ENCODE measurements at places on chromosomes 2 and 18.

DNA sequence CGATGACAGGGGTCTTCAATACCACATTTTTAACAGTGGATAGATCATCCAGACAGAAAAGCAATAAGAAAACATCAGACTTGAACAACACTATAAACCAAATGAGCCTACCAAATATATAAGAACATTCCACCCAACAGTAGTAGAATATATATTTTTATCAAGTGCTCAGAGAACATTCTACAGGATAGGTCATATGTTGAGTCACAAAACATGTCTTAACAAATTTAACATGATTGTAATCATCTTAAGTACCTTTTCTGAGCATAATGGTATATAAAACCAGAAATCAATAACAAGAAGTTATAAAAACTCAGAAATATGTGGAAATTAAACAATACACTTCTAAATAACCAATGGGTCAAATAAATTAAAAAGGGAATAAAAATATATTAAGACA, 194.0 kb upstream of the CYP26B1 start:
- DNase-seq = no peak

GRCh38 chr2:224357098-224357901, 44.6 kb downstream of the FAM124B start:
- DNase-seq = peak; percentile 29

DNA sequence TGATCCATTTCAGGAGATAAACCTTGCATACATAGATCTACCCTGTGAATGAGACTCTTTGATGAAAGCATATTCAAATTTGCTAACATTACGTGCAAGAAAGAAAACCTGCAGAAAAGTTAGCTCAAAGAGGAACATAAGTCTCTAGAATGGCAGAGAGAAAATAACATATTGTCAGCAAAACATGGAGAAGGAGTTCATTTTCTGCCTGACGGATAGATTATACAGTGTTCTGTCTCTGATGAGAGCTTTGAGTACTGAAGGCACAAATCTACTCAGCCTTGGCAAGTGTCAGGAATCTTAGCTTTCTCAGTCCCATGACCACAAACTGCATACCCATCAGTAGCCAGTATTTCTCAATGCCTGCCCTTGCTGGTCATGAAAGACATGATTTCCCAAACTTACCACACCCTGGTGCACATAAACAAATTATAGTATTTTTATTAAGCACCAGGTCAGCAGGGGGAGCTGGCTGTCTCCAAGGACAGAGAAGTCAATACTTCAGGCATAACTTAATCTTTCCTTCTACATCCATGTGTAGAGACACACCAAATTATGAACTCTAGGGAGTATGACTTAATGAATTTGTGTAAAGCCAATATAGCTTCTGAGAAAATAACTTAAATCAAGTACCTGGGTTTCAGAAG, 401.2 kb upstream of the SOX11 start:
- no peak for DNase-seq

DNA sequence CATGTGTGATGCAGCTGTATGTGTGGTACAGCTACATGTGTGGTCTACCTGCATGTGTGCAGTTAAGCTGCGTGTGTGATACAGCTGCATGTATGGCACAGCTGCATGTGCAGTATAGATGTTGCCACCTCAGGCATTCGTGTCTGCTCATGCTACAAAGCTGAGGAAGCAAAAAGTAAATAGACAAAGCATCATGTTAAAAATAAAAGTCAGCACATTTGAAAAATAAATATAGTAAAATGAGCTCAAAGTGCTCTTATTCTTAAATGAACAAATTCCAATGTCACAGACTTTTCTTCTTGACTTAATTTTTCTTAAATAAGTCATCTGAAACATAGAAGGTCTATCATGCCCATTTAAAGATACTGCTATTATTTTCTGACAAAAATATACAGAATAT, 519.3 kb upstream of the SOX11 start:
- no peak for DNase-seq

- DNase-seq = no peak
Observed at GRCh38 chr2:170237572-170238120, 59.7 kb downstream of the MYO3B start.

DNA sequence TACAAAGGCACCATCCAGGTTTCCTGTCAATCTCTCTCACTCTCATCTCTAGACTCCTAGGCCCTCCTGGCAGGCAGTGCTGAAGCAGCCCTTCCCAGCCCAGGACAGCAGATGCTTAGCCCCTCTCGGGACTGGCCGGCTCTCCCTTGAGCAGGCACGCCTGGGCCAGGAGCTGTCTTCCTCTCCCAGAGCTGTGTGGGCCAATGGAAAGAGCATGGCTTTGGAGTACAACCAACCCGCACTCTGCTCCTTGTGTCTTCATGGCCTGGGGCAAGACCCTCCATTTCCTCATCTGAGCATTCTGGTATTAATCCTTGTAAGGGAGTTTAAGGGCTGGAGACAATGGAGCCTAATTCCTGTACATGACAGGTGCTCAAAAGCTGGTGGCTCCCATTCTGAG, 97.2 kb downstream of the CAPN13 start:
- no peak for DNase-seq

DNA sequence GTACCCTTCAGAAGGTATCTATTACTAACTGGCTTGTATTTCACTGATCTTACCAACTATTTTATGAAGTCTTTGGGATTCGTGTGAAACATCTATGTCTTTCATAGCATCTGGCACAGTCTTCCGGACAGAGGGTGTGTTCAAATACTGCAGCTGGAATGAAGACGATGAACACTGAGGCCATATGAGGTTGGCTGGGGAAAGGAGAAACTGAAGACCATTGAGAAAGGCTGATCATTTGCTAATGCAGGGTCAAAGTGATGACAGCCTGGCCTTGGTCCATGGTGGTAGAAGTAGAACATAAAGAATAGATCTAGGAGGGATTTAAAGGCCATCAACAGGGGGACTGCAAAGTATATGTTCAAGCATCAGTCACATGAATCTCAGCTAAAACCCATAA, 132.7 kb downstream of the CCBE1 start:
- DNase-seq = no peak

GRCh38 chr2:172813314-172813888, 77.8 kb downstream of the RAPGEF4 start:
- DNase-seq = no peak

DNA sequence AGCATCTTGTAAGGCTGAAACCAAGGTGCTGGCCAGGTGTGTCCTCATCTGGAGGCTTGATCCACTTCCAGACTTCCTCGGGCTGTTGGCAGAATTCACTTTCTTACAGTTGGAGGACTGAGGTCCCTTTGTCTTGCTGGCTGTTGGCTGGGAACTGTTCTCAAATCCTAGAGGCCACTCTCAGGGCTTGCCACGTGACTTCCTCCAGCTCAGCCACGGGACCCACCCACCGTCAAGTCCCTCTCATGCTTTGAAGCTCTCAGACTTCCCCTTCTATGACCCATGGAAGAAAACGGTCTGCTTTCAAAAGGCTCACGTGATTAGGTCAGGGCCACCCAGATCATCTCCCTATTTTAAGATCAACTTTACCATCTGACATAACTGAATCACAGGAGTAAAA, 77.1 kb downstream of the SMAD4 start:
- DNase-seq = no peak

GRCh38 chr2:7203056-7203467, 285.9 kb downstream of the RNF144A start:
- peak; percentile 61 for DNase-seq

DNA sequence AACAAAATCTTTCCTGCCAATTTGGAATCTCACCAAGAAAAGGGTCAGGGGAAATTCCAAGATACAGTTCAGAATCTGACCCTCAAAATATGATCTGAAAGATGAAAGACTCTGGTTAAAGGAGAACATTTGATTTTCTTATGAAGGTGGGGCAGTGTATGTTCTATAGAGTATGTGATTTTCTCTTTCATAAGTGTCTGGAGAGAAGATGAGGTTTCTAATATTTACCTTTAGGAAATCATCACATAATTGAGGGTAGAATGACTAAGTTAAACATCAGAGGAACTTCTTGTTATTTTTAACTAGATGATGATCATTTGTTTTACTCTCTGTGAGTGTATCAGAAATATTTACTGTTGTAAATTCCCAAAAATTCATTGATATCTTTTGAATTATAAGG, 27.8 kb upstream of the MBOAT2 start:
- no peak for DNase-seq

DNA sequence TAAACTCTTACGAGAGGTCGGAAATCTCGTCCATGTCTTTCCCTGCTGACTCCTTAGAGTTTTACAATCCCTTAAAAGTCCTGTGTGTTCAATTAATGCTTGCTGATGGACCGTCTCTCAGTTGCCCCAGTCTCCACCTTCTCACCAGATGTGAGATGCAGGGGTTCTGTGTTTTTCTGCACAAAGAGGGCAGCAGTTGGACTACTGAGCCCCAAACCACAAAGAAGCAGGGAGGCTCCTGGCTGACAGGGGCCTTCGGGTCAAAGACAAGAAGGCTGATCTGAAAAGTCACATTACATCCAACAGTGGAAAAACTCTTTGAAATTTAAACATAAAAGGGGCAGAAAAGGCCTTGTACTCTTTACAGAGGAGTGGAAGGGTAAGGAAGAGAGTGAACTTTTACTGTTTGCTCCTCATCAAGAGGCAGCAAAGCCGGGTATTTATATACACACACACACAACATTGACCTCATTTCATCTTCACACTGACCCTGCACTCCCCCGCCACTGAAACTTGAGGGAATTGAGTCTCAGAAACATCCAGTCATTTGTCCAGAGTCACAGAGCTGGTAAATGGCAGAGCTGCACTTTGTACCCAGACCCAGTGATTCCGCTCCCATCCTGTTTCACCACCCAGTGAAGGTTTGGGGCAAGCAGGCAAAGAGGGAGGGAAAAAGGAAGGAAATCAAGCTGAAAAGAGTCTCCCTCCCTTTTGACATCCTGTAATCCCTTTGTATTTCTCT, 23.7 kb downstream of the MRPL33 start:
- DNase-seq = no peak

DNA sequence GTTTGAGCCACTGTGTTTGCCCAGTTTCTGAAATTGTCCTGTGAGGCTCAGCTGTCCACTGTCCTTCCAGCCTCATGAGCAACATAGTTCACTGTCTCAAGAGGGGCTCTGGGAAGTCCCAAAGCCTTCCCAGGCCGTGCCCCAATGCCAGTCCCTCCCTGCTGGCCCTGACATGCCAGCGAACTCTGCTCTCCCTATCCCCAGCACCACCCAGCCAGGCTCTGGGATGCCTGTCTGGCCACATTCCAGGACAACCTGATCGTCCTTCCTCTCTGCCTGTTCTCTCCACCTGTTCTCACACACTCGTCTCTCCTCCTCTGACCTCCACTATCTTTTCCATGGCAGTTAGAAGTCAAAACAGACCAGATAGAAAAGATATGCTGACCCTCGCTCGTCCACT, 278.0 kb upstream of the ID2 start:
- no peak for DNase-seq

GRCh38 chr2:201969938-201970785, 63.5 kb upstream of the FZD7 start:
- DNase-seq = peak; percentile 93

DNA sequence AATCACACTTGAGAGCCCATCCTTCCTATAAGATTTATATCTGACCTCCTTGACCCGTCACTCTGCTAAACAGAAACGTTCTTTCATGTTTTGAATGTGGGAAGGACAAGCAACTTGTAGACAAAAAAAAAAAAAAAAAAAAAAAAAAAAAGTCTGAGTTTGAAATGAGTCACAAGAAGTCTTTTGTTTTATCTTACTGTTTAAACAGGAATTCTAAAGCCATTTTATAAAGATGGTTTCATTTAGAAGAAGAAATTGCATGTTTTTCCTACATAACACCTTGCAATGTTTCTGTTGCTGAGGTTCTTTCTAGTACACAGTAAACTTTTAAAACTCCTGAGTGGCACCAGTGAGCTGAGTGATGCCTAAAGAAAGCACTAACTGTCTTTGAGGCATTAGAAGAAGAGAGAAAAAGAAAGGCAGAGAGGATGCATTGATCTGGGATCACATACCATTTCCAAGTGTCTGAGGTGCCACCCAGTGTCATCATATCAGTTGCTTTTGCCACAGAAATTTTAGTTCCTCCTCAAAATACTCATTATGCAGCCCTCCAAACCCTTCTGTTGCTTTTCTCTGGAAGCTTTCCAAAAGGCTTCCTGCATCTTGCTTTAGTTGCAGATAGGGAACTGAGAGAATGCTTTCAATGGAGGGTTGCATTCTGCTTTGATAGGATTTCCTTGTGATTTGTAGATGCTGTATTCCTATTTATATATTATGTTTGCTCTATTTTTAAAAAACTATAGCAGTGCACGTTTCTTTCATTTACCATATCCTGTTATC, 69.1 kb downstream of the ACVR2A start:
- no peak for DNase-seq

- DNase-seq = no peak
Observed at GRCh38 chr2:105039559-105039958, 1.7 kb downstream of the MRPS9 start.

GRCh38 chr2:44168681-44169154, at the start of gene PPM1B:
Gene PPM1B, plus strand, starts transcription at chr2:44168875. Its CDS starts 32,325 bp downstream, at chr2:44201200.
- DNase-seq = no peak

GRCh38 chr2:157271590-157272203, 14.2 kb downstream of the GALNT5 start:
- DNase-seq = no peak

- DNase-seq = no peak
Observed at GRCh38 chr2:172412984-172413492, 14.3 kb upstream of the ITGA6 start.

GRCh38 chr2:96072746-96073145, 38.0 kb upstream of the GPAT2 start:
- no peak for DNase-seq

Measured in AG09309 (cell line).